ENCODE measurements at places on chromosomes 2 and 18. TPM values are rescaled to one million over a fixed set of nuclear protein-coding genes. Genes with fewer than 3 reads are reported as not detected.

DNA sequence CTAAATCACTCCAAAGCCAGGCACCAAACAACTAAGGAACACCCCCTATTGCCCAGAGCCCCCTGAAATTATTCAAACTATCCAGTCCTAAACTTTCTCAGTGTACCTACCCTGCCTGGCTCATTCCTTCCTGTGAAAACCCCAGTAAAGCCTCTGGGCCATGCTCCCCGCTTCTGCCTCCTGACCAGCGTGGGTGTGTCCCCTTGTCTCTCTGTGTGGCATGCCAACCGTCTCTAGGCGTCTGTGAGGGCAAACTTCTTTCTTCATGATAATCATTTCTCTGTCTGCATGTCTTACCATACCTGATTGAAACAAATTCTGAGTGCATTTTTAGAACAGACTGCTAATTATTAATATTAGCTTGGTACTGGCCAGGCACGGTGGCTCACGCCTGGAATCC lies 109.0 kb upstream of the MSH2 start:
- peaks cover 5% of the 10 kb centered on the region for H3K4me1 ChIP-seq
- no peak for DNase-seq
- no peaks in the 10 kb centered on the region for H3K36me3 ChIP-seq

DNA sequence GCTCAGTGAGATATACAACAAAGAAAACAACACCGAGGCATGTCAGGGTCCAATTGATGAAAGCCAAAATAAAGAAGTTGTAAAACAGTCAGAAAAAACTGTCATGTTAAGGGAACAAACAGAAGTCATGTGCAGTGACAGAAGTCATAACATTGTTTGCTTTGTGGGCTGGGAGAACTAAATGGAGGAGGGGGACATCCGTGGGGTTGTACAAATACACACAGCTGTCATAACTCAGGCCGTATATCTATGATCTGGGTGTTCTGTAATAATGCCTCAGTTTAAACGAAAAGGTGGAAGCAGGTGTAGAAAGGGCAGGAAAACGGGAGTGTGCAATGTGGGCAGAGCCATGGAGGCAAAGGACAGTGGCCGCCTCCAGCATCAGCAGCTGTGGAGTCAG lies 27.3 kb downstream of the TIMM21 start:
- no peaks in the 10 kb centered on the region for H3K36me3 ChIP-seq
- no peak overlapping the region for H3K4me3 ChIP-seq
- no peaks in the 10 kb centered on the region for H3K27me3 ChIP-seq
- no peak overlapping the region for H3K27ac ChIP-seq
- no peaks in the 10 kb centered on the region for H3K4me1 ChIP-seq

DNA sequence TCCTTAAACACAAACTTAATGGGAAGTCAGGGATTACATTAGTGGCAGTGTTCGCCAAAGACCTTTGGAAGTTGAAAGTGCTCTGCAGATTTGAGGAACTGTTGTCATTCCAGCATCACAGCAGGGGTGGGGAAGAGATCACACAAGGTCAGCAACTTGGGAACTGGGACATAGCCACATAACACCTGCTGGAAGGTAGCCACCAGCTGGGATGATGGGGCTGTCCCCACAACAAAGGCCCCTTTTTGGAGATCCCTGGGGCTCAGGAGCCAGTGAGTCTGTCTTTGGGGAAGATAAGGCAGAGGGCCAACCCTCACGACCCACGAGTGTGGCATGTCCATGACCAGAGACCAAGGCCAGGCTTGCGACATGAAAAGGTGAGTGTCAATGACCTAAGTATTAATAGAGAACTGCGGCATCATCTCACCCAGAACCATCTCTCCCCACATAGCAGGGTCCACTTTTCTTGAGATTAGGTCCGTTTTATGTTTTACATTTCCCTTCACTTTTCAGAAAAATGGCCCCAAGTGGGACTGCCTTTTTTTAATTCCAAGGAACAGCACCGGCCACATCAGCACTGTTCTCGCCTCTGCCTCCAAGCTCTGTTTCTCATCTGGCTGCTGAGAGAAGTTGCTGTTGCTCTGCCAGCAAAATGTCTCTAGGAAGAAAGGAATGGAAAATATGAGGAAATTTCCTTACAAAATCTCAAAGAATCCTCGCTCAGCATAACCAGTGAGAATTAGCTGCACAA lies 106.9 kb downstream of the GFPT1 start:
- no peak overlapping the region for H3K4me3 ChIP-seq
- H3K4me1 ChIP-seq = no peaks in the 10 kb centered on the region
- no peaks in the 10 kb centered on the region for H3K36me3 ChIP-seq
- H3K27ac ChIP-seq = no peak overlapping the region
- DNase-seq = no peak

DNA sequence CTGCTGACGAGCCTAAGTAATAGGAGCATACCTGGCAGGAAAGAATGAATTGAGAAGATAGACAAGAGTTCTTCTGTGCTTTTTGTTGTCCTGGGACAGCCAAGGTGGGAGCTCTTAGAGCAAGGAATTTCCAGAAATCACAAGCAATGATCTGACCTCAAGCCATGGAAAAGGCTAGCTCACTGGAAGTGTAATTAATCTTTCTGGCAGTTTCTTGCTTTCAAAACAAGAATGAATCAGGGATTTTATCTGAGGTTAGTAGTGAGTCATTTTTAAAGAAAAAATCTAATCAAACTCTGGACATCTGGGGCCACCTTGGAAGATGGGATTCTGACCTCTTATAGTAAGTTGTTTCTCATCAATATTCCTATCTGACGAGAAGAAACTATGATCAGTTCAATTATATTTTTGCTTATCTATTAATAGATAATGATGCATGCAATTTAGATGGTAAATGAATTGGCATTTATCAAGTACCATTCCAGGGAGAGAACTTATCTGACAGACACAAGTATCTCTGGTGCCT lies 98.0 kb downstream of the ADCYAP1 start:
- no peak overlapping the region for H3K4me3 ChIP-seq
- no peaks in the 10 kb centered on the region for H3K36me3 ChIP-seq
- H3K4me1 ChIP-seq = no peaks in the 10 kb centered on the region
- H3K27ac ChIP-seq = no peak overlapping the region
- H3K27me3 ChIP-seq = no peaks in the 10 kb centered on the region

DNA sequence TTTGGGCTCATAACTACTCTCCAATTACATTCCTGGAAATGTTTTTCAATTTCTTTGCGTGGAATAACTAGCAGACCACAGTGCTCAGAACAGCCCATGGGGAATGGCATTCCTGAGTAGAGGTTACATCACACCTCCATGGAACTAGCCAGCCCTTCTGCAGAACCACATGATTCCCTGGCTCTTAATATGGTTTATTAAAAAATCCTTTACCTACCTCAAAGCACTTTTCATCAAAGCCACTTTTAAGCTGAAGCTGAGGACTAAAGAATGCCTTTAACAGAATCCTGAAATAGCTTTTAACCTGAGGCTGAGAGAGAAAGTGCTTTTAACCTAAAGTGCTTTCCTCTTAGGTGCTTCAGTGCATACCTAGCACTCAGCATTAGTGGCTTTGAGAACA lies 376.3 kb downstream of the ARHGAP15 start:
- DNase-seq = no peak
- H3K4me1 ChIP-seq = no peaks in the 10 kb centered on the region
- peaks cover 4% of the 10 kb centered on the region for H3K36me3 ChIP-seq
- no peak overlapping the region for H3K4me3 ChIP-seq
- no peak overlapping the region for H3K27ac ChIP-seq

Gene IL36B
- total RNA-seq = not detected

- no peak overlapping the region for H3K4me3 ChIP-seq
- H3K27ac ChIP-seq = no peak overlapping the region
- DNase-seq = no peak
These were observed 122.1 kb downstream of the RPIA start for GRCh38 chr2:88813612-88814011.

DNA sequence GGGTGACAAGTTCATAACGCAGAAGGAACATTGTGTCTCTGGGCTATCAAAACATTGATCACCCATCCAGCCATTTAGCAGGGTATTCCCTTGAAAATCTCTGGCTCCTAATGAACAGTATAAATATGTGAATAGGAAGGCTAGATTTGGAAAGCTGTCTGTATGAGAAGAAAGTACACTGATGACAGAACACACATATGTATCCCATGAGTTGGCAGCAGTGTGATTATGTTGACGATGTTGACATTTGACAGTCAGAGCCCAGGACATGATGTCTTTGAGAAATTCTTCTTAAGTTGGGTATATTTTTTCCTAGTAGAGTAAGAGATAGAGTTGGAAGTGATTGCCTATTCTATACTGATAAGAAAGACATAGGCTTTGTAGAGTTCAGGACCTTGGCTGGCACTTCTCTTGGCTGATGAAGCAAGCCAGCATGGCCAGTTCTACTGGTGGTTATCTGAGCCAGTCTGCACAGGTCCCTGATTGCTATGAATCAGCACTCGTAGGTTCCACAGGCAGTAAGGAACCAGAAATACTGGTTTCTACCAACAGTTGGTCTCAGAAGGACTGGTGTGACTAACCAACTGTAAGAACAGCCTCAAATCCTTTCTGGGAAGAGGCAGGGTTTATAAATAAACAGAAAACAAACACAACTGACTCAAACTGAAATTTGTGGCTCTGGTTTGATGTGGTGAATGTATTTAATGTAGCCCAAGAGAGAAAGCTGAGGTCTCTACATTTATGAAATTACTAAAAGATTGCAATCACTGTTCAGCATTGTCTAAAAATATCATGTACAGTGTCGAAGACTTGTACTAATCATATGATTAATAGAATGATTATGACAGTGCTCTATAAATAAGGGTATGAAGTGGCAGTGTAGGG lies 43.9 kb upstream of the RAPH1 start:
- no peaks in the 10 kb centered on the region for H3K36me3 ChIP-seq
- H3K27ac ChIP-seq = no peak overlapping the region
- no peak for DNase-seq
- H3K4me1 ChIP-seq = peaks cover 3% of the 10 kb centered on the region

Gene RNF125
- 74.7 TPM for total RNA-seq

- no peak overlapping the region for H3K27ac ChIP-seq
- no peak overlapping the region for H3K4me3 ChIP-seq
- DNase-seq = no peak
- no peaks in the 10 kb centered on the region for H3K4me1 ChIP-seq
- peaks cover 2% of the 10 kb centered on the region for H3K27me3 ChIP-seq
- H3K36me3 ChIP-seq = no peaks in the 10 kb centered on the region
These were observed 9.1 kb upstream of the SAP130 start for GRCh38 chr2:128036748-128037607.

DNA sequence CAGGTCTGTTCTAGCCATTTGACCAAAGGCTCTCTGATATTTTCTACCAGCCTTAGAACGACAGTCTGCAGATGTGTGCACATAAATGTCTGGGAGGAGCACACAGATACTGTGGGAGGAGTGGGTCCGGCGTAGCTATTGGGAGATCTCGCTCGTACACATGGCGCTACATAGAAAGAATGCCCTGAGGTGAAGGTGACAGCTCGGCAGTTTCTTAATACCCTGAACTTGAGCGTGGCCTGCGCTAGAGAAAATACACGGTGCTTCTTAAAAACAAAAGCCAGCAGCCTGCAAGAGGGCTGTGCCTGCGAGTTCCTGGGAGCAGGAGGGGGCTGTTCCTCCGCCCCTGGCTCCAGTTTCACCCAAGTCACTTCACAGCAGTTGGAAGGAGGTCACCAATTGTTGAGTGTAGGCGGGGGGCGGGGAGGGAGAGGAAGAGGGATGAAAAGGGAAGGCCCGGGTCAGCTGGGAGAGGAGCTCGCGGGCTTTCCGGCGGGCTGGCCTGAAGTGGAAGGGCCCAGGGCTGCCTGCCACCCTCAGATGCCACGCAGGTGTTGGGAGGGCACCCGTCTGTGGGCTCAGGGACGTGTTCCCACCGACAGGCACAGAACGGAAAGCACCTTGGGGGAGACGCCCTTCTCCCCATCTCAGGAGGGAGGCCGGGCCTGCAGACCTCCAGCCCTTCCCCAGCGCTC lies 124.7 kb upstream of the ZNF516 start:
- H3K36me3 ChIP-seq = no peaks in the 10 kb centered on the region
- no peak for DNase-seq
- H3K27me3 ChIP-seq = no peaks in the 10 kb centered on the region
- H3K27ac ChIP-seq = no peak overlapping the region
- peaks cover 8% of the 10 kb centered on the region for H3K4me1 ChIP-seq

DNA sequence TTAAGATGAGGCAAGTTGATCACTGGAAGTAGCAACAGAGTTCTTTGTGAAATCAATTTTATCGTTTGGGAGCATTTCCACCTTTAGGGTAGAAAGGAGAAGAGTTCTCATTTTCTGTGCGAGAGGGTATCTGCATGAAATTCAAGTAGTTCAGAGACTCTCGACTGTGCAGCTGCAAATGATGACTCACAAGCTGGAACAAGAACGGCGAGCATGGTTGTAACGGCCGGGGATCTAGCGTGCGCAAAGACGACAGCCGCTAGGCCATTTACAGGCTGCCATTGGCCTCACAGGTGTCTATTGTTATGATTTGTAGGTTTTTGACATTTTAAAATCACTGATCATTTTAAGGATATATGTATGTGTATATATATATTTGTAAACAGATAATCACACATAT lies 5.2 kb downstream of the KLHL29 start:
- H3K27me3 ChIP-seq = peaks cover 8% of the 10 kb centered on the region
- no peak for DNase-seq
- H3K4me1 ChIP-seq = peaks cover 10% of the 10 kb centered on the region
- H3K36me3 ChIP-seq = no peaks in the 10 kb centered on the region
- H3K4me3 ChIP-seq = no peak overlapping the region
- no peak overlapping the region for H3K27ac ChIP-seq

DNA sequence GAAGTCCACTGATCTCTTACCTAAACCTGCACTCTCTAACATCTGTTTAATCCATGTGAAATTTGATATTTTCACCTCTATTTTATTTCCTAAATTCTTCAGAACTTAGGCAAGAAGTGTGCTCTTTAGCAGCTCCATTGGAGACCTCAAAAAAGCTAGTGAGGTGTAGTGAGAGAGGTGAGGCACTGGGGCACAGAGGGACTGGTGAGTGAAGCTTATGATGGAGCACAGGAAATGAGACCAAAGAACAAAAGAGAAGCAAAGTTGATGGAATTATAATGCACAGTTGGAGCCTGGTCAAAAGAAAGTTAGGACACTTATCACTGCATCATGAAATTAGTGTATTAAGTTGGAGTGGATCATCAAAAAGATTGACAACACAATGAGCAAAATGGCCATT lies 1050.7 kb upstream of the NRXN1 start:
- H3K27ac ChIP-seq = no peak overlapping the region
- no peaks in the 10 kb centered on the region for H3K36me3 ChIP-seq
- H3K4me1 ChIP-seq = no peaks in the 10 kb centered on the region
- H3K27me3 ChIP-seq = no peaks in the 10 kb centered on the region

Gene TTC39C
- 44.3 TPM for total RNA-seq

Gene TRMT61B
- 18.0 TPM for total RNA-seq

Gene CHRND
- not detected for total RNA-seq

Gene ABCA12
- not detected for total RNA-seq

GRCh38 chr2:14942987-14943386 lies 310.5 kb downstream of the LRATD1 start:
- H3K4me1 ChIP-seq = no peaks in the 10 kb centered on the region
- H3K36me3 ChIP-seq = no peaks in the 10 kb centered on the region
- H3K27ac ChIP-seq = no peak overlapping the region
- H3K4me3 ChIP-seq = no peak overlapping the region

GRCh38 chr2:116510117-116510671 lies 1304.3 kb upstream of the DDX18 start:
- no peaks in the 10 kb centered on the region for H3K36me3 ChIP-seq
- no peak for DNase-seq
- H3K4me1 ChIP-seq = no peaks in the 10 kb centered on the region

All from natural killer cell (primary cell).